ENCODE measurements at places on chromosomes 13 and 19.

DNA sequence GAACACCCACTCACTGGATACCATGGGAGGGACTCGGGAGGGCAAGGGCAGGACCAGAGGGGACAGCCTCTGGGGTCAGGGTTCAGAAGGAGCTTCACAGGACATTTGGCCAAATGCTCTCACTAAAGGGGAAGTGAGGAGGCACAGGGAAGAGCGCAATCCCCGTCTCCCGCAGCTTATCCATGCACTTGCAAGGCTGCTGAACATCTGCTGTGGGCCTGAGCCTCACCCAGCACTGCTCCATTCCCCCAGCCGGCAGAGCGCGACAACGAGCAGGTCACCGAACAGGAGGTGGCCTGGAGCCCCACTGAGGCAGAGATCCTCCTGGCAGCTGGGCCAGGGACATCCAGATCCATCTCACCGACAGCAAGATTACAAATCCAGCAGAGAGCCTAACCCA is 23.3 kb downstream of the ELAVL1 start:
- DNase-seq, result no peak

- no peak for DNase-seq
These were observed 174.6 kb downstream of the TDRD3 start for GRCh38 chr13:60571571-60571970.

DNA sequence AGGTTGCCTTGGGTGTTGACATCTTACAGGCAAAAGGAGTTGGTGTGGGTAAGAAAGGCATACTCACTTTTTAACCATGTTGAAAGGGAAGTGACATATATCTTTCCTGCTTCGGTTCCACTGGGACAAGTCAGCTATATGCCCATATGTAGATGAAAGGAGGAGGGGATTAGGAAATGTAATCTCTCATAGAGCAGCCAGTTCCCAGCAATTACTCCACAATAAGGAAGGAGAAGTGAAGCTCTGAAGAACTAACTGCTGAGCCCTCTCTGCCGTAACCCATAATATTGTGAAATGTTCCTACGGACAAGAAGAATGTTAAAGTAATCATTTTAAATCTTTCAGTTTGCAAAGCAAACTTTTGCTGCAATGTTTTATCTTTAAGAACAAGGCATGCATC is 82.2 kb downstream of the EDNRB start:
- DNase-seq, result no peak

DNA sequence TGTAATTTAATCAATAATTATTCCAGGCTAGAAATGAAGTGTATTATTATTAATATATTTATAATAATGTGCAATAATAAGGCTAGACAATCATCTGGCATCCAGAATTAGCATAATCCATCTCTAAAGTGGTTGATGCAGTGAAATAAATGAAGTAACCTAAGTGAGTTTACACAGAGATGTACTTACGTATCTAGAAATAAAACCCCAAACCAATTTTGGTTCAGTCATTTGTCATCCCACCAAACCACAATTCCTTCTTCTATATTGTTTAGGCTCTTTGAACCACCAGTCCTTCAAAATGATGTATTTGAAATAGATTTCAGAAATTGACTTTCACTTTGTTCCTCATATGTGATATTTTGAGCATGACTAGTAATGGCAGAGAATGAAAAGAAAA is 247.6 kb upstream of the MIR17HG start:
- DNase-seq, result no peak

DNA sequence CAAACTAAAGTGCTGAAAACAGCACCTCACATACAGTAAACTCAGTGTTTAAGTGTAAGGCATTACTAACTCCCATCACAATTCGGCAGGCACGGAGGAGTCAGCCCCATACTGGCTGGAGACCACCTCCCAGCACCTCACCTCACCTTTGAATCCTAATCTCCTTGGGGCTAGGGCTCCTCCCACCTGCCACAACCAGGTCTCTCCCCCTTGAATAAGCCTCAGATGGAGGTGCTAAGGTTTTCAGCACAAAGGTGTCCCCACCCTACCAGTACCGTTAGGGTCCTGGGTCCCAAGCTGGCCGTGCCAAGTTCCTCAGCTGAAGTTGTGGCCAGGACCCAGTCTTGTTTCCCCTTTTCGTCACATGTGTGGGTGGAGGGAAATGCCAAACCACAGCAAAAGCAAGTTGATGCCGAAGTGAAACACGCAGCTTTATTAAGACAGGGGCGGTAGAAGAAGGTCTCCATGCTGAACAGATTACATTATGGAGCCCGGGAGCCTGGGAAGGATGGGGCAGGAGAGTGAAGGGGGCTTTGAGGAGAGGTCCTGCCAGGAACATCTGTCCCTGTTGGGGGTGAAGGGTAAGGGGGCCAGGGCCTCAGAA is at the start of gene IGFLR1:
IGFLR1 (minus strand) TSS at position 332 of the 604 bp plus-strand sequence. CDS start 1,272 bp downstream, outside the sequence.
- peak; percentile 77 for DNase-seq

GRCh38 chr13:27336014-27336673 is 65.5 kb downstream of the RASL11A start:
- no peak for DNase-seq

DNA sequence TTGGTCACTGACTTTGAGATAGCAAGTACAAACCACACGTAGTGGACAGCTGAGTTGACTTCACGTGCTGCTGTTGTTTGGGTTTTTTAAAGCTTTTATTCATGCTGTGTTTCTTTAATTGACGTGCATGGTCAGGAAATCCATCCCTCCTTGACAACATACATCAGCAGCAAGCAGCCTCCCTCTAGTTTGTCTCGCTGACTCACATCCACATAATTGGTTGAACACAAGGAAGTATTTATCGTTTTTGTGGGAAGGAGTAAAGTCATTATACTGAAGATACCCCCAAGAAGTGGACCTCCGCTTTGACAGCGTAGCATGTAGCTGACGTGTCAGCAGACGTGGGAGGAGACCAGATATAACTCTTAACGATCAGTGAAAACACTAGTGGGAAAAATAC is 355.8 kb downstream of the MYO16 start:
- no peak for DNase-seq
